ENCODE measurements at places on chromosomes 11 and 22. TPM values are rescaled to one million over a fixed set of nuclear protein-coding genes. Genes with fewer than 3 reads are reported as not detected.

The TSGA10IP gene
- not detected for total RNA-seq

- DNase-seq = no peak
Measured at GRCh38 chr22:21837248-21837979, 30.0 kb downstream of the MAPK1 start.

DNA sequence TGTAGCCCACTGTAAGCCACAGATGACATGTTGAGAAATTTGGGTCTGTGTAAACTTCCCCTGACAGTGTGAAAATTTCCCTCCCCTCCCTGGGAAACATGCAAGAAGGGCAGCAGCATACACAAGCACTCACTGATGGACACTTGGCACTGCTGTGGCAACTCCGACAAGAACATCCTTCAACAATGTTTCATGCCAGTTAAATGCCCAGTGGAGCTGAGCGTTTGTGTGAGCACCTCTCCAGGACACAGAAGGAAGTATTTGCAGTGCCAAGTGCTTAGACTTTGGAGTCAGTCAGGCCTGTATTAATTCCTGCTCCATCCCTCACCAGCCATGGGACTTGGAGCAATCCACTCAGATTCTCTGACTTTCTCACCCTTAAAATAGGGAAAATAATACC is 17.7 kb downstream of the C11orf87 start:
- no peak for DNase-seq

- DNase-seq = no peak
Measured at GRCh38 chr22:48267681-48268080, 1505.2 kb downstream of the TBC1D22A start.

DNA sequence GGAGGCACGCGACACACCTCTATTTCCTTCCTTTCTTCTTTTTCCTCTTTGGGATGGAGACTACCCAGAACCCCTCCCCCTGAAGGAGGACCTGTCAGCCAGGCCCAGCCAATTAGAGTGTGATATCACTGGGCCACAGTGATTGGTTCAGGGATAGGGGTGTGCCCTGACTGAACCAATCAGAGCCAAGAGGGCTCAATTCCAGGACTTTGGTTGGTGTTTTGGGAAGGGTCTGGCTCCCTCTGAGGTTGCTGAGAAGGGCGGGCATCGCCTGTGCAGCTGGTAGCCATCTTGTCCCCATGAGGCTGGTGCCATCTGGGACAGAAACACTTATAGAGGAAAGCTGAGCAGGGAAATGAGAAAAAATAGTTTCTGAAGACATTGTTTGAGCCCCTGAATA is 71.4 kb downstream of the CHST1 start:
- DNase-seq = no peak

The EMID1 gene
- 1.1 TPM for total RNA-seq

- DNase-seq = no peak
Measured at GRCh38 chr11:75073459-75074190, 23.1 kb downstream of the OR2AT4 start.

The MMP8 gene
- not detected for total RNA-seq

The TTC36 gene
- 1.2 TPM for total RNA-seq

- peak; percentile 80 for DNase-seq
Measured at GRCh38 chr11:64331569-64332371, 8.2 kb upstream of the CCDC88B start.

GRCh38 chr22:44486538-44486937 is 11.5 kb downstream of the RTL6 start:
- no peak for DNase-seq

GRCh38 chr11:57357310-57357709 is 19.2 kb downstream of the P2RX3 start:
- no peak for DNase-seq

DNA sequence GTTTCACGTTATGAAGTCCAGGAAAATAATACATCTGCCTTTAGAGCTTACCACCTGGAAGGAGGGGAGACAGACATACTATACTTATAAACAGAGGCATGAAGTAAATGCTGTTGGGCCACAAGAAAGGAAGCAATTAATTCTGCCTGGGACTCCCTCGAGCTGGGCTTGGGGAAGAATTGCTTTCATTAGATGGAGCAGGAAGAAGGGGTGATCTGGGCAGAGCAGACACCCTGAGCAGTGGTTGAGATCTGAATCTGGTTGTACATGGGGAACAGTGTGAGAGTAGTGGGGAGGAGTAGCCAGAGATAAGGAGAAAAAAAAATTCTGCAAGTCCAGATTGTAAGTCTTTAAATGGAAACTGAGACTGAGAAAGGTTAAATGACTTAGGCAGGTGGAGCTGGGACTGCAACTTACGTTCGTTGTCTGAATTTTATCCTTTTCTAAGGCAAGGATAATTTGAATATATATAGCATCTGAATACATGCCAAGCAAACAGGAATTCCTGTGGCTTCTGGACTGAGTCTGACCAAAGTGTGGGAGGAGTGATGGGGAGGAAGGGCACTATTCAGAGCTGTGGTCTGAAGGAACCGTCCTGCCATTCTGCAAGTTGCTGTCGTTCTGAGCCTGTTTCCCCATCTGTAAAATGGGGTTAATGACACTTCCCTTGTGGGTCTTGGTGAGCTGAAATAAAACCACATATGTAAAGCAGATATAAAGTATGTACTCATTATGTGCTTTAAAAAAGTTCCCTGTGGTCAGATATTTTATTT is 7.9 kb downstream of the NCAM1 start:
- no peak for DNase-seq

DNA sequence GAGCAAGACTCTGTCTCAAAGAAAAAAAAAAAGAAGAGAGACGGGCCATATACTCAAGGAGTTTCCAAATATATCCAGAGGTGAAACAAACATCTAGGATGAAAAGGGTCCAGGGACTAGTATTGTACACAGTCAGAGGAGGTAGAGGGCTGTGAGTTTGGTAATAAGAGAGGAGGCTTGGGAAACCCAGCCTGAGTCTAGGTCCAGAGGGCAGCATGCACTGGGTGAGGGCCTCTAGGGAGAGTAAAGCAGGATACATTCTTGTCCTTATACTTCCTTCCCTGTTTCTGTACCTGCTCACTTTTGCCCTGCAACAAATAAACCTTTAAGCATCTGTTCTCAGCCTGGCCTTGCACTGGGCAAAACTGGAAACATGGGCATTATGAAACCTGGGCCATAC is 31.5 kb downstream of the STIM1 start:
- no peak for DNase-seq

The THAP7 gene
- total RNA-seq = 23.5 TPM

DNA sequence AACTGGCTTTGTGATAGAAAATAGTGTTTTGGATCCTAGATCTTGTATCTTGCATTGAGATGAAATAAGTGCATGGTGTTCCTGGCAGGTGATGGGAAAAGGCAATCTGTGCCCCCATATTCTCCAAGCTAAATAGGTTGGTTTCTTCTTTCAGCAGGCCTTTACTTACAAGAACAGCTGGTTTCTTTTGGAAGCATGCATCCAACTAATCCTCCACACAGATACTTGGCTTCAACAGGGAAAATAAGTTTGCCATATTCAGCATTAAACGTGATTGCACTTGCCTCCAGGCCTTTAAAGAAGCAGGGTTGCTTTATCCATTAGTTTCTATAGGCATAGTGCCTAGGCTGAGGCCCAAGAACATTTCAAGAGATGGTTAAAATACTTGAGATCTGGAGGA is 59.9 kb downstream of the APIP start:
- no peak for DNase-seq

The TLCD5 gene
- total RNA-seq = 22.8 TPM

DNA sequence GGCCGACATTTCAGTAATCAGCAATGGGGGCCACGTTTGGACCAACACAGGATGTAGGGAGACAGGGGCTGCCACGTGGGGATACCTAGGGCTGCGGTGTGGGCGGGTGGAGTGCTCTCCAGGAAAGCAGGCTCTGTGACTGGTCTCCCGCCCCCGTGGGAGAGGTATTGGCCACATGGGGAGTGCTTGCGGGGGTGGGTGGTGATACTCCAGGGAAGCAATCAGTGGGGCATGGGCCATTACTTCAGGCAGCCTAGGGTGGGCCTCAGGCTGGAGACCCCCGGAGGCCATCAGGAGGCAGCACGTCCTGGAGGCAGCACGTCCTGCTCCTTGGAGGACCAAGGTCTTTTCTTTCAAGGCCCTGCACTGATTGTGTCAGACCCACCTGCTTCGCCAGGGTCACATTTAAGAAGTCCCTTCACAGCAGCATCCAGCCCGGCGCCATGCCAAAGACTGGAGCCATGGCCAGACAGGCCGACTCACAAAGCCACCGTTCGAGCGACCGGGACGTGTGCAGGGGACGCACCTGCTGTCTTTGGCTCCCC is 3.0 kb upstream of the MUC2 start:
- DNase-seq = no peak
